ENCODE measurements at places on chromosomes 12 and 14.

DNA sequence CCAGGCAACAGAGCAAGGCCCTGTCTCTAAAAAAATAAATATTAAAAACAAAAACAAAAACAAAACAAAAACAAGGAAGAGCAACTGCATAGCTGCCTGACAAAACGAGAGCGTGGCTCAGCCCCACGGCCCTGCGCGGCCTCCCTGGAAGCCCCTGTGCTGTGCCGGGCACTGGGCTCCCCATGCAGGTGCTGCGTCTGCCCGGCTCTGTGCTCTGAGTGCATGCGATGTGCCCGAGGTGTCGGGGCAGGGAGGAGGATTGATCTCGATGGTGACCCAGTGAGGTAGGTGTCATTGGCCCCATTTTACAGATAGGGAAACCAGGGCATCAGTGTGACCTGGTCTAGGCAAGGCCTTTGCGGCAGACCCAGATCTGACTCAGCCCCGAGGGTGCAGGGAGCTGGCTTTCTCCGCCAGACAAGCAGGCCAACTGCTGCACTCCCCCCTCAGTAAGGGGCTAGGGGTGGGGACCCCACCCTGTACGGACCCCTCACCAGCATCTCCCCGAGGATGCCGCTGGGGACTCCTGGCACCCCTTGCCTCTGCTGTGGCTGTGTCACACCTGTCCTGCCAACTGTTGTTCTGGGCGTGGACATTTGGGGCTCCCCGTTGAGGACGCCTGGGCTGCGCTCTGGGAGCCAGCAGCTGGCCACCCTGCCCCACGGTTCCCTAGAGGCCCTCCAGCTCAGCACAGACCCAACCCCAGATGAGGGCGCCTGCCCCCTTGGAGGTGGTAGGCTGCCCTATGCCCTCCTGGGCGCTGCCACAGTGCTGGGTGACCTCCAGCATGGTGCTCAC lies 15.3 kb downstream of the GPR132 start:
- no peak for DNase-seq

DNA sequence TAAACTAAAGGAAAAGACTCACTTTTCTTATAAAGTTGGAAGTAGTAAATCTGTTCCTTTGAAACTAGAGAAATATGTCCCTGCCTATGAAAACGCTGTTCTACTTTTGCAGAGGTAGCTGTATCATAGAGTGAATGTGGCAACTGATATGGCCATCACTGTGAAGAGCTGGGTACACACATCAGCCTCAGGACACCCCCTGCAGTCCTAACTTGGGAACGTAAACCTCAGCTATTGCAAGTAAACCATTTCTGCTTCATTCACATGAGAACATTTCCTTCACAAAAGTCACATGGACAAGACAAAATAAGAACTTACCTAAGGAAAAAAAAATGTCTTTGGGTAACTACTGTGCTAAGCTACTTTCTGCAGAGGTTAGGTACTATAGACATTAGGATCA lies 233.3 kb upstream of the PPFIA2 start:
- DNase-seq = no peak

- DNase-seq = no peak
These were observed 3.3 kb downstream of the PPP1R3E start for GRCh38 chr14:23299211-23299957.

- no peak for DNase-seq
These were observed 244.1 kb downstream of the AEBP2 start for GRCh38 chr12:19683178-19683927.

GRCh38 chr12:49018261-49019119 lies at the start of gene PRKAG1:
TSS of gene PRKAG1 (minus strand) at chr12:49018776. CDS start at chr12:49018740, 36 bp downstream.
- peak; percentile 72 for DNase-seq

GRCh38 chr12:113896194-113896593 lies 69.9 kb downstream of the RBM19 start:
- DNase-seq = no peak

GRCh38 chr12:12796928-12797793 lies 11.7 kb downstream of the APOLD1 start:
- no peak for DNase-seq

- DNase-seq = no peak
These were observed 101.6 kb upstream of the PLEKHG7 start for GRCh38 chr12:92601176-92601575.

DNA sequence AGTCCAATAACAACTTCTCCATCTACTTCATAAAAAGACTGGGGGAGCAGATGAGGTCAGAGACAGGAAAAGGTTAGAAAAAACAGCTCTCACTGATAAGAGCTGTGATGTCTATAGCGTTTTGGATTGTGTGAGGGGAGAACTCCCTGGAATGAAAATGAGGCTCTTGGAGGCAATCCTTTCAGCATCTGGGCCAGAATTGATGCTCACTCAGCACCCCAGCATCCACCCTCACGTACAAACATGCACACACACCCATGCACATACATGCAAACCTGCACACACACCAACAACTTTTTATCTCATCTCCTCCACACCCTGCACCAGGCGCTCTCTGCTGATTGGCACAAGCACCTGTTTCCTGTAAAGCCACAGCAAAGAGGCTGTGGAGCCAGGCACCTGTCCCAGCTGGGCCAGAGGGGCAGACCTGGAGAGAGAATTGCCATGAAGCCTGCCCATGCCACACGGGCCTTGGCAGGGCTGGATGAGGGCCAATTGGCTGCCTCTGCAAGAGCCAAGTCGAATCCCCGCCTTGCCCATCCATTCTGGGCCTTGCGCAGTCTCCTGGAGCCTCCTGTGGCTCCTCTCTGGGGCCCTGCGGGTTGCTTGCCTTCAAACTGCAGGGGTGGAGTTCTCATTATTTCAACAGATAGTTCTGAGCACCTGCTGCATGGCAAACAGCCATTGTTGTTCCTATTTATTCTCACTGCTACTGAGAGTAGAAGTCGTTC lies 53.1 kb downstream of the SYNE3 start:
- DNase-seq = no peak

All from SK-N-MC (cell line).